ENCODE measurements at places on chromosomes 11 and 22.

GRCh38 chr22:47808236-47808635 is 1045.8 kb downstream of the TBC1D22A start:
- no peak overlapping the region for H3K27ac ChIP-seq
- no peak for DNase-seq
- H3K4me1 ChIP-seq = no peaks in the 10 kb centered on the region
- H3K27me3 ChIP-seq = peaks cover 16% of the 10 kb centered on the region

DNA sequence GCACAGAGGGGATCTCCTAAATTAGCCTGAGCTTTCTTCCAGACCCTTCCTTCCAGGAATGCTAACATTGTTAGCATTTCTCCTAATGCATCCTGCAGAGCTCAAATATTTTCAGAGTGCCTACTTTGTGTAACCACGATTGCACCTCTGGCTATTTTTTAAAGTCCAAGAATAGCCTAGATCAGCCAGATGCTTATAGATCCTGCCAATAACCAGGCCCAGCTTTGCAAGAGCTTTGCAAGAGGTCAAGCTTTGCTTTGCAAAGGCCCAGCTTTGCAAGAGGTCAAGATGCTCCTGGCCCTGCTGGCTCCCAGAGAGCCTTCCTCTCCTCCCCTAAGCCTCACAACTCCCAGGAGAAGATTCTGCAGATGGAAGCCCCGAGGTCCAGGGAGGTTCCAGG is 491.9 kb downstream of the MN1 start:
- H3K4me3 ChIP-seq = no peak overlapping the region
- no peaks in the 10 kb centered on the region for H3K4me1 ChIP-seq
- no peak overlapping the region for H3K27ac ChIP-seq
- no peaks in the 10 kb centered on the region for H3K36me3 ChIP-seq
- no peak for DNase-seq

- DNase-seq = no peak
- H3K27me3 ChIP-seq = no peaks in the 10 kb centered on the region
- no peaks in the 10 kb centered on the region for H3K36me3 ChIP-seq
- no peaks in the 10 kb centered on the region for H3K4me1 ChIP-seq
- no peak overlapping the region for H3K27ac ChIP-seq
These were observed 22.6 kb downstream of the MRPL23 start for GRCh38 chr11:1969776-1970175.

DNA sequence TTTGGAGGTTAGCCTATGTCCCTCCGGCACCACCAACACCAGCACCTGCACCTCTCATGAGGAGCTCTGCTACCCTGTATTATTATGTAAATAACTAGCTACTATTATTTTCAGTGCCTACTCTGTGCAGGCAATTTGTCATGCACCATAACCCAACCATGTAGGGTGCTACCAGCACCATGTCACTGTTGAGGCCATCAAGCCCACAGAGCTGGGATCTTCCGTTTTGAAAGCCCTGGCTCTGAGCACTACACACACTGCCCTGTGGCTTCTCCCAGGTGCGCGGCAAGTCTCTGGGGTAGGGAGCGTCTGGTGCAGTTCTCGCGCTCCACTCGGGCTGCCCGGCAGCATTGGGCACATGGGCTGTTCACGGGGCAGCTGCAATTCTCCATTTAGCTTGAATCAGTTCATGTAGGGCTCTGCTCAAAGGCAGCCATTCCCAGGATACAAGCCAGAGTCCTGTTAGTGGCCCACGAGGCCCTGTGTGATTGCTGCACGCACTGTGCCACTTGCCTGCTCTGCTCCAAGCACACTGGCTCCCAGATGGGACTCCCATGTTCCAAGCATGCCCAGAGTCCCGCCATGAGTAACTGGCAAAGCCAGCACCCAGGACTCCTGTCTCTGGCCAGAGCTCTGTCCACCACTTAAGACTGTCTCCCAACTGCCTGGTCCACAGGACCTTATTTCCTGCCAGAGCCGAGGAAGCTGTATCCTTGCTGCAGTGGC is 42.5 kb upstream of the CDON start:
- H3K4me3 ChIP-seq = no peak overlapping the region
- no peaks in the 10 kb centered on the region for H3K36me3 ChIP-seq
- no peak for DNase-seq
- peaks cover 3% of the 10 kb centered on the region for H3K4me1 ChIP-seq

- no peaks in the 10 kb centered on the region for H3K4me1 ChIP-seq
- H3K4me3 ChIP-seq = no peak overlapping the region
- DNase-seq = no peak
- H3K27ac ChIP-seq = no peak overlapping the region
- no peaks in the 10 kb centered on the region for H3K27me3 ChIP-seq
- no peaks in the 10 kb centered on the region for H3K36me3 ChIP-seq
These were observed 174.2 kb downstream of the BUD13 start for GRCh38 chr11:116598556-116598955.

DNA sequence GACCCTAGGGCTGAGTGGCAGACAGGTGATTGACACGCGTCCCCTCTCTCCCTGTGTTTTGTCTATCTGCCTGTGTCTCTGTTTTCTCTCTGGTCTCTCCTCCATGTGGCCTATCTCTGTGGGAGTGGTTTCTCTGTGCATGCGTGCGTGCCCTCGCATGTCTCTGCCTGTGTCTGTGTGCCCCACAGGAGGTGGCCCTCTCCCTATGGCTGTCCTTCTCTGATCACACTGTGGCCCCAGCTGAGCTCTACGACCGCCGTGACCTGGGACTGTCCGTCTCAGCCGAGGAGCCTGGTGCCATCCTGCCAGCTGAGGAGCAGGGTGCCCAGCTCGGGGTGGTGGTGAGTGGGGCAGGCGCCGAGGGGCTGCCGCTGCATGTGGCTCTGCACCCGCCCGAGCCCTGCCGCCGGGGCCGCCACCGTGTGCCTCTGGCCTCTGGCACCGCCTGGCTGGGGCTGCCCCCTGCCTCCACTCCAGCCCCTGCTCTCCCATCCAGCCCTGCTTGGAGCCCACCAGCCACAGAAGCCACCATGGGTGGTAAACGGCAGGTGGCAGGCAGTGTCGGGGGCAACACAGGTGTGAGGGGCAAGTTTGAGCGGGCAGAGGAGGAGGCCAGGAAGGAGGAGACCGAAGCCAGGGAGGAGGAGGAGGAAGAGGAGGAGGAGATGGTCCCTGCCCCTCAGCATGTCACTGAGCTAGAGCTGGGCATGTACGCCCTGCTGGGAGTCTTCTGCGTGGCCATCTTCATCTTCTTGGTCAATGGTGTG is 11.6 kb downstream of the TMEM132A start:
- H3K36me3 ChIP-seq = no peaks in the 10 kb centered on the region
- H3K27ac ChIP-seq = no peak overlapping the region
- no peaks in the 10 kb centered on the region for H3K27me3 ChIP-seq
- H3K4me1 ChIP-seq = peaks cover 5% of the 10 kb centered on the region
- no peak for DNase-seq

DNA sequence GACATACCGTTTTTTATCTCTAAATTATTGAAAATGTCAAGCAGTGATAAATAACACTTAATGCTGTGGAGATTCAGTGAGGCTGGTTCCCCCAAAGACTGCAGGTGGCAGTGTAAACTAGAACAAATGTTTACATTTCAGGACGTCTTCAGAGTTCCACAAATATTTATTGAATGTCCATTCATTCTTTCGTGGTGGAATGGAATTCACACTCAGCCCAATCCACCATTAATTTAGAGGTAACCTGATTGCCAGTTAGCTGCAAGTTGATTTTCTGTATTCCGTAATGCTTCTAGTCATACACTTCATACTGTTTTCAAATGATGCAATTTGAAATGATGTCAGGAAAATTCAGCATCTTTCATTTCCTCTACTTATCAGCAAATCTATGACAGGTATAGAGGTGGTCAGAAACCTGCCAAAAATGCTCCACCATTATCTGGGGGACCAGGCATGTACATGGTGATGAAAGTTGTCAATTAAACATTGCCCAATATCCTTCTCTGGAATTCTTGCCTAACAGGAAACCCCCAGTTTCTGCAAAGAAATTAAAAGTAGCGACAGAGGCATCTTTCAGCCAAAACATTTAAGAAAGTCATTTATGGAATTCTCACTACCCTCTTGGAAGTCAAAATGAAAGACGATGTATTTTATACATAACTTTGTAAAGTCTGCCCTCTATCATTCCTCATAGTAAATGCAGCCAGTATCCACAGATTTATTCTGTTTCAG is 94.3 kb upstream of the BMAL1 start:
- peaks cover 19% of the 10 kb centered on the region for H3K27me3 ChIP-seq
- H3K27ac ChIP-seq = no peak overlapping the region
- no peaks in the 10 kb centered on the region for H3K36me3 ChIP-seq
- no peak overlapping the region for H3K4me3 ChIP-seq
- H3K4me1 ChIP-seq = peaks cover 10% of the 10 kb centered on the region
- DNase-seq = peak; percentile 11

GRCh38 chr11:59669611-59670009 is 773 bp upstream of the PATL1 start:
- DNase-seq = no peak
- peaks cover 26% of the 10 kb centered on the region for H3K36me3 ChIP-seq
- peaks cover 35% of the 10 kb centered on the region for H3K4me1 ChIP-seq
- peak overlapping the region; percentile 92 for H3K27ac ChIP-seq
- H3K4me3 ChIP-seq = peak overlapping the region; percentile 81

GRCh38 chr11:95991101-95991500 is 67.2 kb upstream of the MTMR2 start:
- H3K36me3 ChIP-seq = peaks cover 40% of the 10 kb centered on the region
- no peak overlapping the region for H3K4me3 ChIP-seq
- peaks cover 12% of the 10 kb centered on the region for H3K4me1 ChIP-seq

DNA sequence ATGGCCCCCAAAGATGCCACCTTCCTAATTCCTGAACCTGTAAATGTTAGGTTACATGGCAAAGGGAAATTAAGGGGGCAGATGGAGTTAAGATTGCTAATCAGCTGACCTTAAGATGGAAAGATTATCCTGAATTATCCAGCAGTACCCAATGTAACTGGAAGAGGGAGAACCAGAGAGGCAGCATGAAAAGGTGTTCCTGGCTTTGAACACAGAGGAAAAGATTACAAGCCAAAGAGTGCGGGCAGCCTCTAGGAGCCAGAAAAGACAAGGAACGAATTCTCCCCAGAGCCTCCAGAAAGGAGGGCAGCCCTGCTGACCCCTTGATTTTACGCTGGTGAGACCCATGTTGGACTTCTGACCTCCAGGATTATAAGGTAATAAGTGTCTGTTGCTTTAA is 15.1 kb upstream of the THRSP start:
- H3K4me1 ChIP-seq = peaks cover 10% of the 10 kb centered on the region
- no peaks in the 10 kb centered on the region for H3K36me3 ChIP-seq
- no peaks in the 10 kb centered on the region for H3K27me3 ChIP-seq
- H3K27ac ChIP-seq = no peak overlapping the region
- no peak for DNase-seq

DNA sequence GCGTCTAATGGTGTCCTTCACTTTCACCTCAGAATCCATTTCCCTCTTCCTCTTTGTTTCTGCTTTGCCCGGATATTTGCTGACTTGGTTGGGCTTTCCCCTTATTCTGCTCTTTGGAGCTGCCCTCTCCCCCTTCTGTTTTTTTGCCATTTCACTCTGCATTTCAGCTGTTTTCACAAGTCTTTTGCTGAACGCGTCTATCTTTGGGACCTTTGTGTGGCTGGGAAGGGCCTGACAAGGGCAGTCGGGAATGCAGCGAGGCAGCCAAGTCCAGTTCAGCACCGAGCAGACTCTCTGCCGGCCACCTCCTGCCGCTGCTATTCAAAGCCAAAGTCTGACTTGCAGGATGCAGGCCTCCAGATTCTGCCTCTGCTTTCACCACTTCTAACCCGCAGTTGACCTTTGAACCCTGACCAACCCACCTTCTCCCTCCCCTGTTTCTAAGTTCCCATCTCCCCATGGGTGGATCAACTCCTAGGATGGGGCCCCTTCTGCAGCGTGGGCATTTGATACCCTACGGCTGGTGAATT is 38.2 kb downstream of the FEZ1 start:
- H3K4me1 ChIP-seq = no peaks in the 10 kb centered on the region
- H3K27me3 ChIP-seq = no peaks in the 10 kb centered on the region
- no peak overlapping the region for H3K4me3 ChIP-seq
- no peak for DNase-seq

DNA sequence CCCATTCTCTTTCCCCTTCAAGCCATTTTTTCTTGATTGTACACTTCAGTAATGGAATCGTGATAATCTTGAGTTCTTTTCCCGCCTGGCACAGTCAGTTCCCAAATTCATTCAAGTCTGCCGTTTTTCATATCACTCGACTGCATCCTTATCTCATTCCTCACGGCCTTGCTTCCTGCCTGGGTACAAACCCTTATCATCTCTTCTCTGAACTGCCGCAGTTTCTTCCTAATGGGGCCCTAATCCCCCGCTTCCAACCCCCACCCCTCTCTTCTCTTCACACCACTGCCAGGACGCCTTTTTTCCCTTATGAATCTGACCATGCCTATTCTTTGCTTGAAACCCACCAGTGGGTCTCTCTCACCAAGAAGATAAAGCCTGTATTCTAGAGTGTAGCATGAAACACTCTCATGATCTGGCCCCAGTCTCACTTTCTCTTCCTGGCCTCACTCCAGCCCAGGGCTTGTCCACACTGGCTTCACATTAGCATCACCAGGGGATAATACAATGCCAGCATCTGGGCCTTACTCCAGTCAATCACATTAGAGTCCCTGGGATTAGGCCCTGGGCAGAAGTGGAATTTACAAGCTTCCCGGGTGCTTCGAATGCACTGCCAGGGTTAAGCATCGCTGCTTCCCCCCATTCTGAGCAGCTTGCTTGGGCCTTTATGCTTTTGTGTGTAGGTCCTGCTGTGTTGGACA is 102.1 kb downstream of the FBXO7 start:
- no peaks in the 10 kb centered on the region for H3K36me3 ChIP-seq
- H3K27me3 ChIP-seq = peaks cover 11% of the 10 kb centered on the region
- H3K27ac ChIP-seq = no peak overlapping the region
- H3K4me3 ChIP-seq = no peak overlapping the region
- peaks cover 4% of the 10 kb centered on the region for H3K4me1 ChIP-seq

- no peaks in the 10 kb centered on the region for H3K36me3 ChIP-seq
- H3K4me1 ChIP-seq = no peaks in the 10 kb centered on the region
- peaks cover 2% of the 10 kb centered on the region for H3K27me3 ChIP-seq
- no peak overlapping the region for H3K27ac ChIP-seq
- DNase-seq = no peak
- H3K4me3 ChIP-seq = no peak overlapping the region
These were observed 107.2 kb downstream of the MPPED2 start for GRCh38 chr11:30478923-30479322.

DNA sequence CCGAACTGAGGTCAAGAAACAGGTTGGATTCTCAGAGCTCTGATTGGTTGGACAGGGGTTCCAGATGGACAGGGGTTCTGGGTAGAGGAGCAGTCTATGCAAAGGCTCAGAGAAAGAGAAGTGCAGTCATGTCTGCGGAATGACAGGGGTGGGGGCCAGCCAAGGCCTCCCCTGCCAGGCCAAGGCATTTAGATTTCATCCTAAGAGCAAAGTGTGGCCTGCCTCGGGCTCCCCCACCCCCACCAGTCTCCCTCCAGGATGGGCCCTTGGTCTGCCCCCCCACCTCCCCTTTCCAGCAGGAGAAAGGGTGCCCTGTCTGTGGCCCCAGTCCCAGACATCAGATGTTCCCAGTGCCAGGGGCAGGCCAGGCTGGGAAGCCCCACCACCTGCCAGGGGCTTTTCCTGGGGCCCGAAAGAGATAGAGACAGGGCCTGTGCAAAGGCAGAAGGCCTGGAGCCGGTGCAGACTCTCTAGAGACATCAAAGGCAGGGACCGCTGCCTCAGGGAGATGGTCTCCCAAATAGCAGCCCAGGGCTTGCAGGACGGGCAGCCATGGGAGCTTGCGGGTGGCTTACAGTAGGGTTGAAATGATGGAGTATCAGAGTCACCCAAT is 9.4 kb downstream of the SUSD2 start:
- no peak overlapping the region for H3K27ac ChIP-seq
- H3K4me1 ChIP-seq = no peaks in the 10 kb centered on the region
- no peaks in the 10 kb centered on the region for H3K27me3 ChIP-seq

GRCh38 chr11:128365044-128365443 is 222.3 kb downstream of the ETS1 start:
- no peak overlapping the region for H3K27ac ChIP-seq
- peaks cover 18% of the 10 kb centered on the region for H3K4me1 ChIP-seq
- H3K4me3 ChIP-seq = no peak overlapping the region
- no peaks in the 10 kb centered on the region for H3K36me3 ChIP-seq
- no peaks in the 10 kb centered on the region for H3K27me3 ChIP-seq
- DNase-seq = no peak

Data from activated CD4-positive, alpha-beta T cell treated with anti-CD3 and anti-CD28 coated beads for 36 hours (primary cell).